ENCODE measurements at places on chromosomes 3 and 15. TPM values are rescaled to one million over a fixed set of nuclear protein-coding genes. Genes with fewer than 3 reads are reported as not detected.

CHRD gene
- total RNA-seq: 8.2 TPM

DNA sequence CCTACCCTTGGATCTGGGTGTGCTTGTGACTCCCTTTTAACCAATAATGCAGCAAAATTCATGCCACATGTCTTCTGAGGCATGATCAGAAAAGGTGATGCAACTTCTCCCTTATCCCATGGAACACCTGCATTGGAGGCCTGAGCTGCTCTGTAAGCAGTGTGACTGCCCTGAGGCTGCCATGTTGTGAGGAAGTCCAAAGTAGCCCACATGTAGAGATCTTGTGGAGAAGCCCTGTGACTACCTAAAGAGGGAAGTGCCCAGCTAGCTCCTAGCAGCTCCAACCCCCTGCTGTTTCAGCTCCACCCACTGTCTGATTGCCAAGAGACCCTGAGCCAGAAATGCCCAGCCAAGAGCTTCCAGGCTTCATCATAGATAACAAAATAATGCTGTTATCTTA lies 6.4 kb upstream of the NR1D2 start:
- DNase-seq: no peak

DNA sequence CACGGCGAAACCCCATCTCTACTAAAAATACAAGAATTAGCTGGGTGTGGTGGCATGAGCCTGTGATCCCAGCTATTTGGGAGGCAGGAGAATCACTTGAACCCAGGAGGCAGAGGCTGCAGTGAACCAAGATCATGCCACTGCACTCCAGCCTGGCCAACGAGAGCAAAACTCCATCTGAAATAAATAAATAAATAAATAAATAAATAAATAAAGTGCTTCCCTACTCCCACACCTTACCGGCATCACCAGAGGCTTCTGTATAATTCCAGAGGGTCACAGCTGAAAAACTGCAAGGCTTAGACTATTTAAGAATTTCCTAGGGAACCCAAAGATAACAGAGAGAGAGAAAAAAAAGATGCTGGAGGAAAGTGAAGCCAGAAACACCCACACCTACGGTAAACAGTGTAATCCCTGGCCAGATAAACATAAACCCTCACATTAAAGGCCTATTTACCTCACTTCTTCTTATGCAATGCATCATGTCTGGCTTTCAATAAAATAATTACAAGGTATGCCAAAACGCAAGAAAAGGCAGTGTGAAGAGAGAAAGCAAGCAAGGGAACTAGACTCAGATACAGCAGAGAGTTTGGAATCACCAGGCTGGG lies 15.0 kb upstream of the TRPM1 start:
- no peak for DNase-seq

DNA sequence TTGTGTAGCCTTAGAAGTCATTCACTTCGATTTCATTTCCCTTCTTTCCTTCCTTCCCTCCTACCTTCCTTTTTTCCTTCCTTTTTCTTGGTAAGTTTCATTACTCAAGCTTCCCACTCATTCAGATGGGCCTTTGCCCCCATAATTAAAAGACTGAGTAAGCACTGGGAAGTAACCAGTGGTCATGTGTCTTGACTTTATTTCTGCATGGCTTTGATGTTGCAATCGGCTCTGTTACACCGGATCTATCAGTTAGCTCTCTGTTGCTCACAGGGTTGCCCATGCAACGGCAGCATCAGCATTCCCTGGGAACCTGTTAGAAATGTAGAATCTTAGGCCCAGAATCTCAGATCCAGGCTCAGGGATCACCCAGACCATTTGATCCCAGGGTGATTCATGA lies 25.6 kb upstream of the LARS2 start:
- no peak for DNase-seq

- no peak for DNase-seq
These were observed at the start of gene CSPG5 for GRCh38 chr3:47578691-47579632. TSS of gene CSPG5 (minus strand) at chr3:47578865. CDS start at chr3:47578693, 172 bp downstream.

DLL4 gene
- total RNA-seq: 0.43 TPM

All from SJCRH30 (cell line).